Posterior vena cava (tissue), 2 donors: ENCODE measurements at places on chromosomes 7 and 10. TPM values are rescaled to one million over a fixed set of nuclear protein-coding genes. Genes with fewer than 3 reads are reported as not detected.

The ADAM22 gene
- total RNA-seq, result 11.5 TPM

The MEST gene
- 6.0 TPM for total RNA-seq

The CYP26A1 gene
- total RNA-seq, result not detected

The RSPH10B2 gene
- total RNA-seq, result 0.33 TPM

The AGFG2 gene
- total RNA-seq, result 18.8 TPM

The COL13A1 gene
- total RNA-seq, result 1.3 TPM

The EBLN1 gene
- total RNA-seq, result not detected

The DOCK1 gene
- 46.7 TPM for total RNA-seq

The DNAJC1 gene
- total RNA-seq, result 26.4 TPM

The TFPI2 gene
- total RNA-seq, result 4.9 TPM

The CLCN1 gene
- 0.05 TPM for total RNA-seq

The PNLIPRP3 gene
- not detected for total RNA-seq

The CAV2 gene
- 102 TPM for total RNA-seq

The DKK1 gene
- 8.1 TPM for total RNA-seq

The CAV1 gene
- total RNA-seq, result 291 TPM

The GIMAP2 gene
- total RNA-seq, result 12.2 TPM

The CAMK2G gene
- total RNA-seq, result 70.1 TPM

The LIPM gene
- not detected for total RNA-seq

The SCIN gene
- total RNA-seq, result 0.79 TPM

The CDH23 gene
- total RNA-seq, result 43.0 TPM

The NEURL1 gene
- 0.48 TPM for total RNA-seq

The CNNM1 gene
- total RNA-seq, result 0.24 TPM

The ITPRID1 gene
- total RNA-seq, result not detected

The CREB3L2 gene
- total RNA-seq, result 106 TPM

The MKX gene
- total RNA-seq, result 31.1 TPM

The PIP gene
- not detected for total RNA-seq

The GSTK1 gene
- 68.6 TPM for total RNA-seq

The PRKG1 gene
- 96.0 TPM for total RNA-seq

The C10orf105 gene
- total RNA-seq, result 0.23 TPM

The SPAG6 gene
- total RNA-seq, result not detected

The SEMA4G gene
- 1.6 TPM for total RNA-seq

The SMURF1 gene
- 27.2 TPM for total RNA-seq

The TMEM196 gene
- total RNA-seq, result 1.6 TPM

The SEMA3D gene
- 19.8 TPM for total RNA-seq

The MMD2 gene
- not detected for total RNA-seq

The AZGP1 gene
- total RNA-seq, result 1.2 TPM

The TFR2 gene
- total RNA-seq, result 0.83 TPM

The CCDC126 gene
- total RNA-seq, result 15.5 TPM

The ELOVL3 gene
- not detected for total RNA-seq

The MRPL32 gene
- total RNA-seq, result 32.7 TPM

The GPR15LG gene
- not detected for total RNA-seq

The SLC16A9 gene
- total RNA-seq, result 6.1 TPM

The PTPN20 gene
- 1.1 TPM for total RNA-seq

The ZP3 gene
- total RNA-seq, result 0.43 TPM
